Osteoblast (primary cell): ENCODE measurements at places on chromosomes 7 and 10. TPM values are rescaled to one million over a fixed set of nuclear protein-coding genes. Genes with fewer than 3 reads are reported as not detected.
A peak's percentile ranks its signal among the peaks of the same experiment; 100 is the strongest.

FFAR4 gene
- total RNA-seq, result not detected in 2 replicates

MACC1 gene
- 0.29 and 0.36 TPM in 2 replicates for total RNA-seq

LIPJ gene
- under 0.01 TPM in 2 replicates for total RNA-seq

DNA sequence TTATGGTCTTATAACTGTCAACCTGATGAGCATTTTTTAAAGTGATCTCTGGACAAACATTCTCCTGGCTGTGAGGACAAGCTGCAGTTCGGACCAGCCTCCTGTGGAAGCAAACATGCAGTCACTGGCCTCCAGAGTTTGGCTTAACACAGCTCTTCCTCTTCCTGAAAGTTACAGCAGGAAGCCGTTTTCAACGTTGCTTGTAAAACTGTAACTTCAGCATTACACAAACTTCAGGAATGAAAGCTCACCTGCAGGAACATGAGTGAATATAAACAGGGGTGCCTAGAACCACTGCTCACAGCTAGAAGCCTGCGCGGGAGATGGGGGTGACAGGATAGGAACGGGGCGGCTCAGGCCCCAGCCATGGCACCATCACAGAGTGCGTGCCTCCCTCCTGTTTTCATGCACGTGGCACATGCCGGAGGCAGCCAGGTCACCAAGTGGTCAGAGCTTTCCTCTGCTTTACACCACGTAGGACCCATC lies 292.9 kb upstream of the PITRM1 start:
- DNase-seq, result no peak

GRCh38 chr7:92362131-92362530 lies 85.2 kb upstream of the GATAD1 start:
- no peak for DNase-seq

DNA sequence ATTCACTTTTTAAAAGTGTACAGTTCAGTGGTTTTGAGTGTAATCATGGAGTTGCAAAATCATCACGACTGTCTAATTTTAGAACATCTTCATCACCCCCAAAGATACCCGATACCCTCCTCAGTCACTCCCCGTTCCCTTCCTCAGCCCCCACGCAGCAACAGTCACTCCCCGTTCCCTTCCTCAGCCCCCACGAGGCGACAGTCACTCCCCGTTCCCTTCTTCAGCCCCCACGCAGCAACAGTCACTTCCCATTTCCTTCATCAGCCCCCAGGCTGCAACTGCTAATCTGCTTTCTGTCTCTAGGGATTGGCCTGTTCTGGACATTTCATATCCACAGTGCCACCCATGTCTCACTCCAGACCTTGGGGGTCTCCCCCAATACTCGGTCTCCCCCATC lies 161.6 kb upstream of the PPP2R2D start:
- DNase-seq, result no peak

GRCh38 chr7:6167587-6168476 lies 104.6 kb downstream of the CYTH3 start:
- DNase-seq, result peak; percentile 73

DNA sequence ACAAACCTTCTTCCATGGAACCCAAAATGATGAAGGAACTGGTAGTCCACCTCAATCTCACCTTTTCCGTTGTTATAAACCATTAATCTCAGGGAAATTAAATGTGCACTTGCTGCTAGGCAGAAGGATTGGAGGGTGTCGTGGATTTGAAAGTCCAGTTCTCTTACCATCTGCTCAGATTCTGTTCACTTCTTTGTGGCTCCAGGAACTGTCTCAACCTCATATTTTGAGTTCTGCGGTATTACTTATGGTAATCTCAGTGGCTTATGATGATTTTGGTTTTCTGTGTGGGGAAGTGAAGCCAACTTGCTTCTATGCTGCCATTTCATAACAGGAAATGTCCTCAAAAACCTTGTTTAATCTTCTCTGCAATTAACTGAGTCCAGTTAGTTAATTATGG lies 136.4 kb downstream of the CDC14C start:
- no peak for DNase-seq
